Activated naive CD8-positive, alpha-beta T cell treated with anti-CD3 and anti-CD28 coated beads for 36 hours (primary cell): ENCODE measurements at places on chromosomes 2 and 18. TPM values are rescaled to one million over a fixed set of nuclear protein-coding genes. Genes with fewer than 3 reads are reported as not detected.

Gene DES
- 0.26 TPM for total RNA-seq

Gene TUBA3E
- total RNA-seq, result not detected

Gene SERPINB5
- not detected for total RNA-seq

Gene POTEI
- not detected for total RNA-seq

Gene FSHR
- not detected for total RNA-seq

Gene ANKRD30B
- total RNA-seq, result not detected

Gene CRYBA2
- total RNA-seq, result not detected

Gene WIPF1
- total RNA-seq, result 391 TPM
